ENCODE measurements at places on chromosomes 1 and 21.

GRCh38 chr21:34558166-34558565 is 46.2 kb upstream of the KCNE1 start:
- no peak for DNase-seq

GRCh38 chr1:12654657-12655056 is 10.8 kb downstream of the AADACL4 start:
- DNase-seq, result no peak

GRCh38 chr1:70043804-70044203 is 161.6 kb downstream of the LRRC40 start:
- DNase-seq, result no peak

DNA sequence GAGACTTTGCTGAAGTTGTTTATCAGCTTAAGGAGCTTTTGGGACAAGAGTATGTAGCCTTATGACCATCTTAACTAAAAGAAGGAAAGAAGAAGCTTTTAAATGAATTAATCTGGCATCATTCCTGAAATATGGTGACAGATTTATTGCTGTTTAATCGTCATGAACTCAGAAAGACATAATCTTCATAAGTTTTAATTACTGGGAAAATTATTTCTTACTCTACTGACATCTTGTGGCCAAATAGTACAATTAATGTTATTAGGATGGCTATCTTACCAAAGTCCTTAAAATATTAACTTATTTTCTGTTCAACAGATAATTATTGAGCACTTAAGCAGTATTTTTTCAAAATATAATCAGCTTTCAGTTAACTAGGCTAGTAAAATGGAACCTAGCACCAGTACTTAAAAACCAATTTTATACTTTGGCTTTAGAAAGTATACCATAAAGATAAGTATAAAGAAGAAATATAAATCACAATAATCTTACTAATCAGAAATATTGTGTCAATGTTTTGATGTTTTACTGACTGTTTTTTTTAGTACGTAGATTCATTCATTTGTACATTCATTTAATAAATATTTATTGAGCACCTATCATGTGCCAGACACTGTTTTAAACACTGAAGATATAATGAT is 34.7 kb upstream of the GPR25 start:
- no peak for DNase-seq

DNA sequence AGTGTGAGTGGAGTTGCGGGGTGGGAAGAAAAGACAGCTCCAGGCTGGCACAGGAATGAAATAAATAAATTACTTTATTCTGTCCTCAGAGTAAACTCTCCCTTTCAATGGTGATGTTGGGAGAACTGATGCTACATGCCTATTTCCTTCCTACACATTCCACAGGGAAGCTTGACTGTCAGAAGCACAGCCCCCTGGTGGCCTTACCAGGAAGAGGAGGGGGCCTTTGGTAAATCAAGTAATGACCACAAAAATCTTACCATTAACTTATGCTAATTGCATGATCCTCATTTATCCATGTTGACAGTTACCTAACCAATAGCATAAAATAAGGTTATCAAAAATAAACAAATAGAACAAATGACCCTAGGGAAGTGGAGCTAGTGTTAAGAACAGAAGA is 605.0 kb upstream of the PKN2 start:
- no peak for DNase-seq

GRCh38 chr1:89799495-89799894 is 21.3 kb upstream of the LRRC8D start:
- no peak for DNase-seq

- no peak for DNase-seq
Observed at GRCh38 chr1:48677306-48678287, 99.1 kb downstream of the BEND5 start.

DNA sequence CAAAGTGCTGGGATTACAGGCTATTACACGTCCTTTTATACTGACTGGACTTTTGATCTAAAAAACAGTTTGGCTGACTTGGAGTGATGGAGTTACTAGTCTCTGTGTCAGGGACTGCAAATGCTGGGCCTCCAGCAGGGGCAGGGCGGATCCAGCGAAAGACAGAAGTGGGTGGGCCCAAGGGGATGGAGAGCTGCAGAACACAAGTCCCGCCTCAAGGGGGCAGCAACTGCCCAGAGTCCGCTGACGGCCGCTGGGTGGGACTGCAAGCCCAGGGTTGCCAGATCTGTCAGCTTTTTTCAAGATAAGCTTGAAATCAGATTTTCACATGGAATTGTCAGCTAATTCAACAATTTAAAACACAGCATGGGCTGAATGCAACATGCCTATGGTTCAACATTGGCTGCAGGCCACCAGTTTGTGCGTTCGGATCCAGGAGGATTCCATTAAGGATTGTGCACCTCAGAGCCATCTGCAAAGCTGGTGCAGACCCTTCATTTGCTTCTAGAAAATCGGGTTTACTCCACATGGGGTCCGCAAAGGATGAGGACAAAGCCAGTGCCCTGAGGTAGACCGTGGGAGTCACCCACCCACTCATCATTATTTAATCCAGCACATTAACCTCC is 10.7 kb downstream of the STMN1 start:
- peak; percentile 41 for DNase-seq

- no peak for DNase-seq
Observed at GRCh38 chr1:47682786-47683350, 245.0 kb downstream of the FOXD2 start.

GRCh38 chr21:41359286-41359685 is 2.5 kb upstream of the MX2 start:
- DNase-seq, result no peak

- DNase-seq, result no peak
Observed at GRCh38 chr1:162420120-162420519, 8.2 kb upstream of the SH2D1B start.

DNA sequence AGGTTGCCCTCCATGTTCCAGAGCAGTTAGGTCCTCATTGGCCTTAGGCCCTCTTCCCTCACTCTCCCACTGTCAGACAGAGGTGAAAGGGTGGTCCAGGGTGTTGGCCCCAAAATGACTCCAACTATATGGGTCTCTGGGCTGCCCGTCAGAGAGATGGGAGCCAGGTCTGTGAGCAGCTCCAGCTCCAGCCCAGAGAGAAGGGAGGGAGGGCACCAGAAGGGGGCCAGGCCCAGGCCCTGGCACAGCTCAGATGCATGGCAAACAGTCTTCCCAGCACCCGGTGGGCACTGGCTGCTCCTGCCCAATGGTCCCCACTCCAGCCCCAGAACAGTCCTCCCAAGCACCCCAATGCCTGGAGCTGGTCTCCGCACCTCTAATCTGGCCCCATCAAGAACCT is 2.2 kb downstream of the BCAN start:
- DNase-seq, result no peak

DNA sequence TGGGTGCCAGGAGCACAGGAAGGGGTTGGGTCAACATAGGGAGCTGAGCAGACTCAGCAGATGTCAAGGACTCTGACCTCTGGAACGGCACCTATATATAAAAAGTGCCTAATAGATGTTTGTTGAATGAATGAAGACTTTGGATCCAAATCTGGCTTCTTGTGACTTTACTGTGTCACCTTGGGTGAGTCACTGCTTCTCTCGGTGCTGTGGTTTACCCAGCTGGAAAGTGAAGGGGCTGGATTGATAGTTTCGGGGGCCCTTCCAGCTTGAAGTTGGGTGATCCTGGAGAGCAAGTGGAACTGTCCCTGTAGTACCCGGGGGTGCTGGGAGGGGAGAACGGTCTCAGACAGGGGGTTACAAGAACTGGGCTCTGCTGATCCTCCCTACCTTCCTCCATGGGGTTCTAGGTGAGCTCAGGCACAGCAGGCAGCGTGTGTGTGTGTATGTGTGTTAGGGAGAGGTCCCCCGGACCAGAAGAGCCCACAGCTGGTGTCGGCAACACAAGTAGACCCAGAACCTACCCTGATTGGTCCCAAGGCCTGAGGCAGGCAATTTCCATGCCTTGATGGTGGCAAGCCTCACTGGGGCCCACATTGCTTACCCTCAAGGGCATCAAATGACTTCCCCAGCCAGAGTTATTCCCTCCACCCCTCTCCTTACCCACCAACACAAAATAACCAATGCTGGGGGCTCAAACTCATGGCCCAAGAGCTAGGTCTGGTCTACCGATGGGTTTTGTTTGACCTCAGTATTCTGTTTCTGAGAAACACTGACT is 5.5 kb upstream of the PADI1 start:
- DNase-seq, result no peak

DNA sequence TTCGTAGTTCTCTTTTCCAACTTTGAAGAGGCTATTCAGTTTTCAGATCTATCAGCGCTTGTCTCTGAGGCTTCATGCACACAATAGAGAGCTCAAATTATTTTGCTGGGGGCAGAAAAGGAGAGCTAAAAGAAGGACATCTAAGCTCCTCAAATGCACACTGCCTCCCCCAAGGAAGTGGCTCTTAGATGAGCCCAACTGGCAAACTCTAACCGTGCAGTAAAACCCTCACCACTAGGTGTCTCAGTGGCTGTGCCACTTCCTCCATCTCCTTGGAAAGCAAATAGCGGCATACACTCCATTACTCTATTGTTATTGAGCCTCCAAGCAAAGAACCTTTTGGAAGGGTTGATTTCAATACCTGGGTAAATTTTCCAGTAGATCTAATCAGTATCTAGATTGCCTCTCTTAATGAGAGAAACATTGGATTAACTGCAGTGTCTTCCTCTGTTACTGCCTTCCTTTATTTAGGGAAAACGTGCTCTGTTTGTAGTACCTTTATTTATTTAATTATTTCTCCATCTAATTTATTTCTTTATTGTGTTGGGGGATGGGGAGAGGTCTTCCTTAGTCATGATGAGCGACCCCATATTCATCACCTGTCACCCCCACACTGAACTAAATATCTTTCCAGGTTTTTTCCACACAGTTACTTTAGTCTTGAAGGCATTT is 9.2 kb upstream of the SFPQ start:
- DNase-seq, result peak; percentile 38

DNA sequence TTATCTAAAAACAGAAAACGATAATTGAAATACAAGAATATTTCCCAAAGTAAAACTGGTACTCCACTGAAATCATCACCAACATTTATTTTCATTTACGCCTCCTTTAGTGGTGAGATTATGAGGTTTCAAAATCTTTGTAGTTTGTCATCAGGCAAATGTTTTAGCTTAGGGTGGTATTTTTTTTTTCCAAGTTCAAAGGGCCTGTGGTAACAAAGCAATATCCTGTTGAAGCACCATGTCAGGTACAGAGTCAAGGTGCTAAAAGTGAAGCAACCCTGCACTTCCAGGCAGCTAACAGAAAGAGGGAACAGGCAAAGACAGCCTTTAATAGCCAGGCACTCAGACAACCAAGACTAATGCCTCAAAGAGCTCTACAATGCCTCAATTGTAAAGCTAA is 89.2 kb downstream of the JAK1 start:
- DNase-seq, result no peak

GRCh38 chr21:46443910-46444309 is 14.8 kb upstream of the DIP2A start:
- no peak for DNase-seq

GRCh38 chr21:30382201-30382600 is 10.1 kb upstream of the KRTAP13-2 start:
- DNase-seq, result no peak

DNA sequence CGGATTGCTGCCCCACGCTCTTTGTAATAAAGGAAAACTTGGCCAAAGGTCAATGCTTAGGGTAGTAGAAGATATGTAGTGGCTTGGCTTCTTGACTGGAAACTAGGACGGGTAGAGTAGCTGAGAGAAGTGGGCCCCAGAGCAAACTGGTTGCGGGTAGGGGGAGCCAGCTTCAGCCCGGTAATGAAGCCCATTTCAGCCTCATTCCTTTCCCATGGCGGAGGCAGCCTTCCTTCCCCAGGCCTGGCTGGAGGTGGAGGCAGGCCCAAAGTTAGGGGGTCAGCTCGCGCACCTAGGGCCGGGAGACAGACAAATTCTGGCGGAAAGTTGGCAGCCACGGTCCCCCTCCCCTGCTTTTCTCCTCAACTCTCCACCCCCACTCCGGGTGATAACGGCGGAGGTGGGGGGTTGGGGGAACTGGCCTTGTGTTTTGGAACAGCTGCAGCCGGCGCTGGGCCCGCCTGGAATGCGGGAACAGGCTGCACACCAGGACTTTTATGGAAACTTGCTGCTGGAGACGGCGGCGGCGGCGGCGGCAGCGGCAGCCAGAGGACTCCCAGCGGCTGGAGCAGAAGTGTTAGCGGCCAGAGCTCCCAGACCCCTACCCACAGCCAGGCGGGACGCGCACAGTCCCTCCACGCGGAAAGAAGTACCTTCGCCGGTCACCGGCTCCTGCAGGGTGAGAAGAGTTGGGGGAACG is at the start of gene NEXN:
Gene NEXN, plus strand, starts transcription at position 544 of the 700 bp plus-strand sequence. CDS start 27,483 bp downstream, outside the sequence.
- DNase-seq, result no peak

DNA sequence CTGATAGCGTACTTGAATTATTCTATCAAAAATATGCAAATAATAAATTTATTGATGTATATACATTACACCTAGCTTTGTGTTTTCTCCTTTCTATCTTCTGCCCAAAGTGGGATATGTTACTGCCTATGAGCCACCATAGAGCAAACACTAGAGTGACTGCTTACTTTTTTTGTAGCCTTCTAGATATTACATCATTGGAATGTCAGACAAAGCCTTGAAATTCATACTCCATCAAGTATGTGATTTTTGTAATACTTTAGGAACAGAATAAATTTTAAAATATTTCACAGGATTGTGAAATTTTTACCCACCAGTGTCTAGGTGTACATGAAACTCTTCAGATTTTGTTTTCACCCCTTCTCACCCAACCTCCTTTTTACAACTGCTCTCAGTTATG is 787.6 kb downstream of the USP25 start:
- DNase-seq, result no peak

DNA sequence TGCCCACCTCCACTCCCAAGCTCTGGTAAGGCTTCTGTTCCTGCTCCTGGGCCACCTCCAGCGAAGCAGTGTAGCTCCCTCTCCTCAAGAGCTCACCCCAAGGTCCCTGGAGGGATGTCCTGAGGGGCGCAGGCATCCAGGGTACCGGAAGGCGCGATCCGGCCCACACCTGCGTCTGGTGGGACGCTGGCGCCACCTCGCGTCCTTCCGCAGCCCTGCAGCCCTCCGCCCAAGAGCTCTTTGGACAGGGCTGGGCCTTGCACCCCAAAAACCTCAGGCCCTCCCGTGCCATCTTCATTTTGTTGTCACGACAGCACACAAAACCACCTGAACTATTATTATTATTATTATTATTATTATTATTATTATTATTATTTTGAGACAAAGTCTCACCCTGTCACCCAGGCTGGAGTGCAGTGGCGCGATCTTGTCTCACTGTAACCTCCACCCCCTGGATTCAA is 49.2 kb upstream of the PAX7 start:
- DNase-seq, result no peak

GRCh38 chr1:71676979-71677925 is 596.4 kb upstream of the ZRANB2 start:
- no peak for DNase-seq
